Fibroblast of skin of right biceps (primary cell): ENCODE measurements at places on chromosomes 6 and 20.

DNA sequence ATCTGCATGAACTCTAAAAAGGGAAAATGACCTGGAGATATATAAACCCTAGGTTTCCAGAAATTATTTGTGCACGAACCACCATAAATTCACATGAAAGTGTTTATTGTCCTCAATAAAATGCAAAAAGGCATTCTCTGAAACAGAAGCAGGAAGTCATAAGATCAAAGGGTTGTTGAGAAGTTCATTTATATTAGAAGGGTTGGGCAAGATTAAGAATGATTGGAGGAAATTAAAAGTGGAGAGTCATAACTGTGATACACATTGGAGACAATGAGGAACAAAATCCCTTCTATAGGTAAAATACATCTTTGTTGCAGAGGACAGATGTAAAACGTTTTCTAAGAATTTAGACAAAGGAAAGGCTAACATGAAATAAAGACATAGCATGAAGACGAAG is 476.8 kb downstream of the CBLN4 start:
- no peak for DNase-seq

DNA sequence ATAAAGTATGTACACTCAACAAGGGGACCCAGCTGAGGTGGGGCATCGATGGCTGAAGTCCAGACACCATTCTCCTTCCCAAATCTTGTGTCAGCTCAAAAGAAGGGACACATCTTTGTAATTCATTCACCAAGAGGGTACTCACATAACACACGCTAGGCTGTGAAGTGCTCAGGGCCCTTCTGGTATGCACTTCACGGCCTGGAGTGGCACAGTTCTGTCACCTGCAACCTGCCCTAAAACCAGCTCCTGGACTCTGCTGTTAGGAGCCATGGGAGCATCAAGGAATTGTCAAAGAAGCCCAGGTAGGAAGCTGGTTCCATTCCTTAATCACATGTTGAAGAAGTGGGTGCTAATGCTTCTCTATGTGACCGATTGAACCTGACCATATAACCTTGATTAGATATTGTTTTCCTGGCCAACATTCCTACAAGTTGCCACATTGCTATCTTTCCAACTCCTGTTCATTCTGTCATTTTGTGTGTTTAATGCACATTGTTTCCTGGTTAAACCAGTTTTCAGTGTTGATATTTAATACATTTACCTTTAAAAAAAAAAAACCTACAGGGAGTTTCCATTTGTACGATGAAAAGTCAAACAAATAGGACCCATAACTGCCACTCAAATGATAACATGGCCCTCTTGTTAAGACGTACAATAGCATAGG is 127.3 kb downstream of the TNFRSF21 start:
- no peak for DNase-seq

DNA sequence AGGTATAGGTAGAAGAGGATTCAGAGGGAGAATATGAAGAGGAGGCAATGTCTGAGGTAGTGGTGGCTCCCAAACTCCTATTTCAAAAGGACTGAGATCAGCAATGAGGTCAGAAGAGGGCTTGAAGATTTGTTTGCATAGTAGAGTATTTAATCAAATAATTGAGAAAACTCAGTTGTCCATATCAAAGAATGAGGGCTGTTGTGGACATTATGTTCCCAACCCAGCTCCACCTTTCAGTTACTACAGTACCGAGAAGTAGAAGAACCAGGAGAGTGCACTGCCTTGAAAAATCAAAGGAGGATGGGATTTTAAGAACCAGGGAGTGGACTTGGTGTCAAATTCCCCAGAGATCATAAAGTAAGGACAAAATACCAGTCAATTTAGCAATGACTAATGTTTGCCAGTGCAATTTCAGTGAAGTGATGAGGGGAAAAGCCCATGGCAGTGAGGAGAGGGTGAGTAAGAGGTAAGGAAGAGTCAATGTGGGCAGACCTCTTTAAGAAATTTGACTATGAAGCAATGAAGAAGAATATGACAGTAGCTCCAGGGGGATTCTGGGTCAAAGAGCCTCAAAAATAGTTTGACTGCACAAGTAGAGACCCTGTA is 382.4 kb downstream of the PKHD1 start:
- no peak for DNase-seq

DNA sequence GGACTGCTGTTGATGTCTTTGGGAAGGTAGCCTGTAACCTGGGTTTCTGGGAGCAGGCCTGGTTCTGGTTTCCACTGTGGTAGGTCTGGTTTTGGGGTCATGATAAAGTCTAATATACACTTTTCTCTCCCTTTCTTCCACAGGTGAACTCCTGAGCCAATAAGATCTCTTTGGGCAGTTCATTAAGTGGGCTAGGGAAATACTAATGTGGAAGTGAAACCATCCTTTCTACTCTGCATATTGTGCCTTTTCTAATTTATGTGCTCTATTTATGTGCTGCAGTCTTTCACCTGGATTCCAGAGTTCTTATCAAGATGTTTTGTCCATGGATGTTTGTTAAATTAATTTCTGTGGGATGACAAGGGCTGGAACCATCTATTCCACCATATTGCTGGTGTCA is 165.7 kb upstream of the PTPRK start:
- DNase-seq, result no peak

DNA sequence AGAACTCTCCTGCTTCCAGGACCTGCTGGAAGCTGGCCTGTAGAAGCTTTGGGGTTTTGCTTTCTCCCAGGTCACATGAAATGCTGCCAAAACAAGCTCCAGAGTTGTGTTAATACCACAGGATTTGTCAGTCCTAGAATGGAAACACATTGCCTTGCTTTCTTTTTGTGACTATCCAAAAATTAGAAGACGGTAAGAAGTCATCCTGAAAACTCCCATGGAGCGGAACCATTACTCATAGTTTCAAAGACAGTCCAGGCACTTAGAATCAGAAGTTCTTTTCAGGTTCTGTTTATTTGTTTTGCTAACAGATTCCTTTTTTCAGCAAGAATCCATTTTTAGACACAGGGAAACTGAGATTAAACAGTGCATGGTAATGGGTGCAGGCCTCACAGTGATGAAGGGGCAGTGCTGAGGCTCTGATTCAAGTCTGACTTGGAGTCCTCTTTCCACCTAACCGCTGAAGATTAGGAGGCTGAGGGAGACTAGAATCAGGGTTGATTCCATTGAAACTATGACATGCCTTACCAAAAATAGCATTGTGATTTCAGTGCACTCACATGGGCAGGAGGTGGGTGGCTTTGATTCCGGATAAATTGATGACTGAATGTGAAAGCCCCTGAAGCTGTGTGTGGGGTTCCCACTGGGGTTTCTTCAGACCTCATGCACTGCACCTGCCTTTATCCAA is 72.2 kb upstream of the NAA20 start:
- DNase-seq, result peak; percentile 17

DNA sequence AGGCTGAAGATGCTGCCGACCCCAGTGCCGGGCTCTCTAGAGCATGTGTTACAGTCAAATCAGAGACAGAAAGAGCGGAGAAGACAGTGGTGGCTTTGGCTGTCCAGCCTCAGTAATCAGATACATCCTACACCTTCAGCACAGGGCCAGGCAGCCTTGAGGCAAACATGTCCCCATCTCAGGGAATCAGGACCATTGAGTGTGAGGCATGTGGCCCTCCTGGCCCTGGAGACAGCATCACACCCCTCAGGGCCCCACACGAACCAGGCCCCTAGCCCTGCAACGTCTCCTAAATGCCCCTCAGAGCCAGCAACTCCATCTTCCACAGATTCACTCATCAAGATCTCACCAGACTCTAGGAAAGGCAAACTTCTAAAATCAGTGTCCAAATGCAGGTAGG is 24.5 kb downstream of the PXDC1 start:
- no peak for DNase-seq

DNA sequence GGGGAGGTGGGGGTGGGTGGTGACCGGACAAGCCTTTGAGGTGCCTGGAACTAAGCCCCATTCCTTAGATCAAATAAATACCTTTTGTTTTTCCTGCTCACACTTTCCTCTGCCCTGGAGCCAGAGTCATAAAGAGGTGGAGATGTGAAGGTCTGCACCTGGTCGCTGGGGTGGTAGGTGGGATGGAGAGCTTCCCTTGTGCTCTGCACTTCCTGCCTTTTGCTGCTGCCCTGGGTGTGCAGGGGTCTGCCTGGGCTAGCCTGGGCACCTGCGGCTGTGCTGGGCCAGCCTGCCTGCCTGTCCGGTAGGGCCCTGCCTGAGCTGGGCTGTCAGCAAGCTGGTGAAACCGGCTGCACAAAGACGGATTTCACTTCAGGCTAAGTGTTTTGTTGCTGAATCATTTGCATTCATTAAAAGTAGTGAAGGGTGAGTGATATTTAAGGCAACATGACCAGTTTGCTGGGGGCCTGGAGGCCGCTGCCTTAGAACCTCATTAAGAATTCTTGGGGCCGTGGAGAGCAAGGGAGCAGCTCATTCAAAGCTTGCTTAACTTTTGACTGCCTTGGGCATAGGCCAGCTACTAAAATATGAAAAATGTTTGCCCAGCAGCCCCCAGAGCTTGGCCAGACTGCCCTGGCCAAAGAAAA is 20.5 kb downstream of the PTK7 start:
- DNase-seq, result peak; percentile 89

GRCh38 chr6:156161471-156161870 is 615.7 kb upstream of the ARID1B start:
- DNase-seq, result no peak

GRCh38 chr6:135085700-135086413 is 31.2 kb upstream of the HBS1L start:
- no peak for DNase-seq

- DNase-seq, result no peak
Observed at GRCh38 chr6:82910395-82910794, 155.2 kb downstream of the UBE3D start.

- no peak for DNase-seq
Observed at GRCh38 chr6:14451594-14452374, 334.2 kb downstream of the CD83 start.

DNA sequence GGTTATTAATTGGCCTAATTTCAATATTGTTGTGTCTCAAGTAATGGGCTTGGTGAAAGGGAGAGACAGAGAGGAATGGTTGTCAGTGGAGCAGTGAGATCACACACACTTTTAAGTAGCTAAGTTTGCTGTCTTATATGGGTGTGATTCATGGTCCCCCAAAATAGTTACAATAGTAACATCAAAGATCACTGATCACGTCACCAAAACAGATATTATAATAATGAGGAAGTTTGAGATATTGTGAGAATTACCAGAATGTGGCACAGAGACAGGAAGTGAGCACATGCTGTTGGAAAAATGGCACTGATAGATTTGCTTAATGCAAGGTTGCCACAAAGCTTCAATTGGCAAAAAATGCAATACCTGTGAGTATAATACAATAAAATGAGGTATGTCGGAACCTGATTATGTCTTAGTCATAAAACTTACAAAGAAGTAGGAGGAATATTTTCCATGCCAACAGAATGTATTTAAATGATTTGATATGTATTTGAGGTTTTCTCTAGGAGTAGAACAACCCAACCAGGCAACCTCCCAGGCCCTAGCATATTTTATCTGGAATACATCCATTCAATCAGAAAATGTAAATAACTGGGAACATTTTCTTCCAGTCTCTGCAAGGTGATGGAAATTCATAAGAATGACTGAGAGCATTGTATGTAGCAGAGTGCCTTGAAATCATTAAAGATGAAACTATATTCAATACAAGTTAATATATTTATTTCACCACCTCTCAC is 167.8 kb downstream of the CARMIL1 start:
- DNase-seq, result no peak

DNA sequence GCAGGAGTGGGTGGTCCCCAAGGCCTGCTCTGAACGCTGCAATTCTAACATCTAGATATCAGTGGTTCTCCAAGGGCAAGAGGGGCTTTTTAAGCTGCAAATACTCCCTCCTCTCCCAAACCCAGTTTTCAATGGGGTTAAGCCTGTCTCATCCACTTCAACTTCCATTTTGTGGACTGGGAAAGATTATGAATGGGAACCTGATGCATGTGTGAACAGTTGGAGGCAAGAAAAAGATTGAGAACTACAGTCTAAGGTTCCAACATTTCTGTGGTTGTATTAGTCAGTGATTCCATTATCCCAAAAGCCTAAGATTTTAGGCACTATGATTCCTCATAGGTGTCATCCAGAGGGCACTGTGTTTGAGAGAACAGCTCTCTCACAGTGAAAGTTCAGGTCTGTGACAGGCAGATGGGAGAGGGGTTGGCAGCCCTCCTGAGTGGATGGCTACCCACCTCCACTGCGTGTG is 53.7 kb downstream of the HNF4A start:
- peak; percentile 87 for DNase-seq

- no peak for DNase-seq
Observed at GRCh38 chr6:169989594-169989993, 238.2 kb downstream of the ERMARD start.

- DNase-seq, result peak; percentile 12
Observed at GRCh38 chr20:61664556-61665320, 400.9 kb downstream of the TAF4 start.
